ENCODE measurements at places on chromosomes 7 and 10.

- DNase-seq = no peak
These were observed 152.9 kb downstream of the ARID5B start for GRCh38 chr10:62054408-62054807.

GRCh38 chr7:32091608-32092210 is 21.5 kb upstream of the PDE1C start:
- no peak for DNase-seq

DNA sequence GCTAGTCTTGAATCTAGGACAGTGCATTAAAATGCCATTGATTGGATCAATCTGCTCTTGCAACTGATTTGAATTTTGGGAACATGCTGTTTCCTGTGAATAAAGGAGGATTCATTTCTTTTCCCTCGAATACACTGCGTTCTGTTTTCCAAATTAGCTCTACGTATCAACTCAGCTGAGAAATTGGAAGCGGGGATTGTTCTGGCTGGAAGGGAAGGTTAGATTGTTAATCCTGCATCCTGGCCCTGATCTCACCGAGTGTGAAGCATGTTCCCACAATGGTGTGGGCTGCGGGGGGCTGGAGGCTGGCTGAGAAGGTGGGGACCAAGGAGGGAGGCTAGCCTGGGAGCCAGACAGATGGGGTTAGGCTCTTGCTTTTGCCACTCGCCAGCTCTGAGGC is 17.6 kb downstream of the HTRA1 start:
- no peak for DNase-seq

DNA sequence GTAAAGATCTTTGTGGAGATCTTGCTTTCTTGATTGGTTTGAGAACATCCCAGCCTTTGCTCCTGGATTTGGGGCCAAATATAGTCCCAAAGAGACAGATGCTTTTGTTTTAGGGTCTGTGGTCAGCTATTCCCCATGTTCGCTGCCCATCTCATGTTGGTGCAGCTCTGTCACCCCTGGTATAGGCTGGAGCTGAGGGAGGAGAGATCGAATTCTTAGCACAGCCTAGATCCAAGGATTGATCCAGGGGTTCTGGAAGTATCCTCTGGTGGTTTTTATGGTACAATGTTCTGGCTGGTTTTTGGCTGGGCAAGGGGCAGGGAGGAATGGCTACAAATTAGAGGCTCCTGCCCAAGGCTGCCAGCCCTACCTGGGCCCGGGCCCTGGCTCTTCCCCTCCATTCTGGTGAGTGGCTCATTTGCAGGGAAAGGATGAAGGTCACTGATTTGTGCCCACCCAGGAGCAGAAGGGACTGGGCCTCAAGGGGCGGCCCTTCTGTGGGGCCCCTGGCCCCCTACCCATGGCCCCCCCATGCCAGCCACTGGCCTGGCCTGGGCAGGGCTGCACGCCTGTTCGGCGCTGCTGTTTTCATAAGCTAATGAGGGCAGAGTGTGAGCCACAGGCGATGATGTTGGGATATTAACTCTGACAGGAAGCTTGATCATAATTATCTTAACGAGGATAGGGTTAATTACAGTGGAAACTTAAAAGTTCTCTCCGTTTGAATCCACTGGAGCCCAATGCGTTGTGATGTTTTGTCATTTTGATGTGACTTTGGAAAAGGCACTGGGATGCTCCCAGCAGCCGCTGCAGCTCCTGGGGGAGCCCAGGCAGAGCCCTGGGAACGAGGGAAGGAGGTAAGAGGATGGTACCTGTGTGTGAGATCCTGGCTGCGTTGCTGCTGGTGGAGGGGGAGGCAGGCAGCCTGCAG is 600.6 kb downstream of the LRMDA start:
- DNase-seq = no peak

DNA sequence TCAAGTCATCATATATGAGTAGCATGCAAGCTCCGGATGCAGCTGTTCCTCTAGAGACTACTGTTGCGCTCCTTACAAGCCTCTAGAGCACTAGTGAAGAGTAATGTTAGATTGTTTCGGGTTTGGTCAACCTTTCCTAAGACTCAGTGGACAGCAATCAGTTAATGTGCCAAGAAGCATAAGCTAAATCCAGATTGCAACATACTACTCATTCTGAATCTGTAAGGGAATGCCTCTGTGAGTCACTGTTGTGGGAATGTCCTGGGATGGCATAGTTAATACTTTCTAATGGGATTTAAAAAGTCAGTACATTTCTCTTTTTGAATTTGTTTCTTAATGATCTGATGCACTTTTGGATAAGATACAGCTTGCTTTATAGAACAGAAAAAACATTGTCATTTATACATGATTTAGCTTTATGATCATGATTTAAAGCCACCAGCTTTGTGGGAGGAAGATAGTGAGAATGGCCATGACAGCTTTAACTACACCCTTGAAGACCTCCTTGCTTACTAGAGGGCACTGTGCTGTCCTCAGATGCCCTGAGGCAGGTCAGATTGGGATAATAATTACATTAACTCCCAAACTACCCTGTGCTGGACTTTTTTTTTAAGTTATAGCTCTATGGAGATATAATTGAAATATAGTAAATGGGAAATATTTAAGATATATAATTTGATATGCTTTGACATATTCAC is 138.4 kb downstream of the SDK1 start:
- DNase-seq = peak; percentile 98

DNA sequence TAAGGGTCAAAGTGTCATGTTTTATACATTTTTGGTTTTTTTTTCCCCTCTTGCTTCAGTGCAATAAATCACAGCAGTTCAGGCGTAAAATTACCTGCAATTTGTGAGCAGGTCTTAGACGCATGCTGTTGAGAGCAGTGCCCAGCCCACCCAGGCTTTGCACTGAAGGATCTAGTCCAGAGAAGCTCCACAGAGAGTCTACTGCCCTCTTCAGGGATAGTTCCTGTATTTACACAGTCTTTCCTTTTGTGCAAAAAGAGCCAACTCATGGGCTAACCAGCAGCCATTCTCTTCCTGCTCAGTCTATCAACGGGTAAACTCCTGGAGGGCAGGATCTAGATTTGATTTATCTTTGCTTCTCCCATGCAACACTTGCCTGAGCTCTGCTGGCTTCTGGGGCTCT is 82.2 kb upstream of the NAMPT start:
- DNase-seq = peak; percentile 56

GRCh38 chr7:44059219-44060090 is 5.9 kb downstream of the PGAM2 start:
- no peak for DNase-seq

- DNase-seq = no peak
These were observed 226.5 kb upstream of the AKR1E2 start for GRCh38 chr10:4599471-4599870.
